Stimulated activated CD8-positive, alpha-beta memory T cell treated with anti-CD3 and anti-CD28 coated beads, Interleukin-2, amount 100 ng/mL, for 1 hour (primary cell): ENCODE measurements at places on chromosomes 1 and 21.

- DNase-seq, result no peak
These were observed 32.8 kb upstream of the DDR2 start for GRCh38 chr1:162599451-162599850.

GRCh38 chr1:92663775-92664174, 121.1 kb downstream of the EVI5 start:
- DNase-seq, result no peak

DNA sequence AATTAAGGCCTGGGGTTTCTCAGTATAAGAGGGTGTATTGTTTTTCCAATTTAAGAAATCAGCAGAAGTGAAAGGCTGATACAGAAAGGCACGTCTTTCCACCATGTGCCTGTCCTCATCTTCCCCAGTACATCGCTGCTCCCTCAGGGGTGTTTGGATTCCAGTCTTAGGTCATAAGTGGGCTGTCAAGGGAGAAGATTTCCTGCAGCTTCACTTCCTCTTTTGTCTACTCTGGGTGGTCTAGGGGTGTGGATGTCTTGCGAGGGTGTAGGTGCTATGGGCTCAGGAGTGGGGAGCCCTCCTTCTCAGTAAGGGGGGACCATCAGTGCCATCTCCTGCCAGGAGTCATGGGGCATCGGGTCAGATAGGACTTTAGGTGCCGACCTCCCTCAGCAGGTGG, 999.8 kb upstream of the NCAM2 start:
- DNase-seq, result no peak

- DNase-seq, result no peak
These were observed 7.2 kb downstream of the ZNF669 start for GRCh38 chr1:247096958-247097357.

DNA sequence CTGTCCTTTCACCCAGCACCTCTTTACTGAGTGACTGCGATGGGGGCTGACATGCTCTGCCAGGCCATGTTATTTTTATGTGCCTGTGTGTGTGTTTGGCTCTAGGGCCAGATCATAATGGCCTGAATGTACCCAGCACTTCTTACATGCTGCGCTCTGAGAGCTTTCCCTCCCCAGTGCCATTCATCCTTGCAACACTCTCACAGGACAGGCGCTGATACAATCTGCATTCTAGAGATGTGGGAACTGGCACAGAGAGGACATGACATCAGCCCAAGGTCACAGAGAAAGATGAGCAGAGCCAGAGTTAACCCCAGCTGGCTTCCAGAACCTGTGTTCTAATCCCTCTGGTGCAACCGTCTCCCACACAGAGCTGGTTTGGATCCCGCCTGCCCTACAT, 54.5 kb downstream of the ARHGEF10L start:
- no peak for DNase-seq

DNA sequence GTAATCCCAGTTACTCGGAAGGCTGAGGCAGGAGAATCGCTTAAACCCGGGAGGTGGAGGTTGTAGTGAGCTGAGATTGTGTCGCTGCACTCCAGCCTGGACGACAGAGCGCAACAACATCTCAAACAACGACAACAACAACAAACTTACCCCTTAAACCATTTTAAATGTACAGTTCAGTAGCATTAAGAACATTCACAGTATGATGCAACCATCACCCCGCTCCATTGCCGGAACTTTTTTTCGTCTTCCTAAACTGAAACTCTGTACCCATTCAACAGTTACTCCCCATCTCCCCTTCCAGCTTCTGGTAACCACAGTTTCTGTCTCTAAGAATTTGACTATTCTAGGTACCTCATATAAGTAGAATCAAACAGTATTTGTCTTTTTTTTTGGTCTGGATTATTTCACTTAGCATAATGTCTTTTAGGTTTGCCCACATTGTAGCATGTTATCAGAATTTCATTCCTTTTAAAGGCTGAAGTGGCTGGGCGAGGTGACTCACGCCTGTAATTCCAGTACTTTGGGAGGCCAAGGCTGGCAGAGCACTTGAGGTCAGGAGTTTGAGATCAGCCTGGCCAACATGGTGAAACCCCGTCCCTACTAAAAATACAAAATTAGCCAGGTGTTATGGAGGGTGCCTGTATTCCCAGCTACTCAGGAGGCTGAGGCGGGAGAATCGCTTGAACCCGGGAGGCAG, 19.6 kb downstream of the CA6 start:
- DNase-seq, result no peak

DNA sequence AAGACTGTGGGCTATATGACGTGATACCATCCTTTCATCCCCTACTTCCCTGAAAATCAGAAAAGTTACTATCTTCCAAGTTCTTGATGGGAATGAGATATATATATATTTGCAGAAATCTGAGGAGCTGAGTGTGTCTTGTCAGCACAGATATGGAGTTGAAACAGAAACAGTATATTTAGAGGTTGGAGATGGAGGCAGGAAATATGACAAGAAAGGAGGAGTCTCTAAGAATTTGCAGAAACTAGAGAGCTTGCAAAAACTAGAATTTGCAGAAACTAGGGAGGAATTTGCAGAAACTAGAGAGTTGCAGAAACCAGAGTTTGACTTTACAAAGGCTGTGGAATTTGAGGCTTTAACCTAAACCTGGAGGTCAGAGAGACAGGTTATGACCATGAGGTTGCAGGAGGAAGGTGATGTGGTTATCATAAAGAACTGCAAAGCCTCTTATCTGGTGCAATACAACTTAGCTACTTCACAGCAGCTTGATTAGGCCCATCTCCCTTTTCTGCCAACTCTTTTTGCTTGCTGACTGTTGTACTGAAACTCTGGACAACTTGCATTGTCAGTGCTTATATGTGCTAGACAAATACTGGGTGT, 22.3 kb downstream of the XCL2 start:
- no peak for DNase-seq

- DNase-seq, result no peak
These were observed 132.4 kb upstream of the KLHDC7A start for GRCh38 chr1:18348354-18348753.

DNA sequence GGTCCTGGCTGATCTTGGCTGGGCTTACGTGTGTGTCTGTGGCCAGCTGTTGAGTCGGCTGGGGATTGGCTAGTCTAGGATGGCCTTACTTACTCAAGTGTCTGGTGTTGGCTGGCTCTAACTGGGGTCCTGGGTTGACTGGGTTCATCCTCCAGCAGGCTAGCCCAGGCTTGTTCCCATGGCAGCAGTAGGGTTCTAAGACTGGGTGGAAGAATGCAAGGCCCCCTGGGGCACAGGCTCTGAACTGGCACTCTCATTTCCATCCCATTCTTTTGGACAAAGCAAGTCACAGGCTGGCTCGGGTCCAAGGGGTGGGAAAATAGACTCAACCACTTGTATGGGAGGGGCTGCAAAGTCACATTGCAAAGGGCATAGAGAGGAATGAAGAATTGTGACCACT, 7.9 kb upstream of the OPRD1 start:
- DNase-seq, result no peak

- no peak for DNase-seq
These were observed 27.0 kb upstream of the BTG2 start for GRCh38 chr1:203278082-203278884.

- DNase-seq, result no peak
These were observed 51.4 kb downstream of the HS2ST1 start for GRCh38 chr1:86965827-86966182.

- DNase-seq, result no peak
These were observed 20.2 kb downstream of the THEM4 start for GRCh38 chr1:151888972-151889570.

DNA sequence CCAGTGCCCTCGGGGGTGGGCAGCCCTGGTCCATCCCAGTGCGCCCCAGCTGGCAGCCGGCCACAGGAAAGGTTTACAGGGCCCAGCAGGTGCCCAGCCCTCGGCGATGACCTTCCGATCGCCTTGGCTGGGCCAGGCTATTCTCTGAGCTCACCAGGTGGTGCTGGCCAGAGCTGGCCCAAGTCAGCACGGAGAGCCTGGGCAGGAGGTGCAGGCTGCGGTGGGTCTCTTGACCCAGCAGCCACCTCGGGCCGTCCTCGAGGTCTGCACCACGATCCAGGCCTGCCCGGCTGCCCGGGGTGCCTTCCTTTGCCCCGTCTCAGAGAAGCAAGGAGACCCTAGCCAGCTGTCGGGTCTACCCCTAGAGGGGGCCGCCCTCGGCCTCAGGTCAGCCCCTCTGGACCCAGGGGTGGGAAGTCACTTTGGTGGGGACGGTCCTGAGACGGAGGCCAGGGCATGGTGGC, 370 bp downstream of the PERM1 start:
- DNase-seq, result no peak

GRCh38 chr1:51922040-51922439, 43.5 kb upstream of the NRDC start:
- DNase-seq, result no peak

- no peak for DNase-seq
These were observed 2.0 kb downstream of the COL6A1 start for GRCh38 chr21:45983649-45983965.

DNA sequence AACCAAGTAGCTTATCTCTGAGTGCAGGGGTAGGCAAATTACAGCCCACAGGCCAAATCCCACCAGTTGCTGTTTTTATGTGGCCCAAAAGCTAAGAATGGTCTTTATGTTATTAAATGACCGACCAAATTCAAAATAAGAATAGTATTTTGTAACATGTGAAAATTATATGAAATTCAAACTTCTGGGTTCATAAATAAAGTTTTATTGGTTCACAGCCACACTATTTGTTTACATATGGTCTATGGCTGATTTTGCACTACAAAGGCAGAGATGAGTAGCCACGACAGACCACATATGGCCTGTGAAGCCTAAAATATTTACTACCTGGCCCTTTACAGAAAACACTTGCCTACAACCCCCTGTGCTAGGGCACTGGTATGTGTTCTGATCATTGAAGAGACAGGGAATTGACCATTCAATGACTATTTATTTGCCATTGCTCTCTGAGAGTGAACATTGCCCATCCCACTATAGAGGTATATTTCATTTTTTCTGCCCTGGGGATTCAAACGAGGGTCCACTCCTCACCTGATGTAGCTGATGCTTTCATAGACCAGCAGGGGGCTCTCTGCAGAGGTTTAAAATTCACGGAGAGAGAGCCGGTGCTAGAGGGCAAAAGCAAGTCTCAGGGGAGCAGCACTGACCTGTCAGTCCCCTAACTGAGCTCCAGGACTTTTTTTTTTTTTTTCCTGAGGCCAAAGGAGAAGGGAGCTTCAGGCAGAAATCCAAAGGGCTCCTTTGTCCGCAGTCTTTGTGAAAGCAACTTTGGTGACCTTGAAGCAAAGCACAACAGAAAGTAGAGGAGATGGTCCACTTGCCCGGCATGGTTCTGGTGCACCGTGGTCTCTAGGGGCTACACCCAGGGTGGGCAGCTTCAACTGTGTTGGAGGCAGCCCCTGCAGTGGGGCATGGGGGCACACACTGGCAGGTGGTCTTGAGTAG, 7.3 kb upstream of the GNL2 start:
- DNase-seq, result no peak

- no peak for DNase-seq
These were observed 20.7 kb upstream of the LAX1 start for GRCh38 chr1:203744075-203744972.

DNA sequence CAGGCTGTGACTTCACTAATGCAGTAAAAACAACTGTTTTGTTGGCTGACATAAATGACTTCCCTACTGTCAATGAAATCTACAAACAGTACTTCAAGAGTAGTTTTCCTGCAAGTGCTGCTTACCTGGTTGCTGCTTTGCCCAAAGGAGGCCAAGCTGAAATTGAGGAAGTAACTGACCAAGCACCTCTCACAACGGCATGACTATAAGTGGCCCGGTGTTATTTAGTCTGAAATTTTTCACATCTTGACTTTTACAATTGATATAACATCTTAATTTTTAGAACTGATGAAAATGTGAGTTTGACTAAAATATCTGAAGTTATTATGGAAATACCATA, 274.9 kb upstream of the NR5A2 start:
- DNase-seq, result no peak

- DNase-seq, result no peak
These were observed 54.3 kb upstream of the C1orf198 start for GRCh38 chr1:230922620-230923019.

GRCh38 chr1:100396651-100397050, 44.3 kb downstream of the CDC14A start:
- no peak for DNase-seq

DNA sequence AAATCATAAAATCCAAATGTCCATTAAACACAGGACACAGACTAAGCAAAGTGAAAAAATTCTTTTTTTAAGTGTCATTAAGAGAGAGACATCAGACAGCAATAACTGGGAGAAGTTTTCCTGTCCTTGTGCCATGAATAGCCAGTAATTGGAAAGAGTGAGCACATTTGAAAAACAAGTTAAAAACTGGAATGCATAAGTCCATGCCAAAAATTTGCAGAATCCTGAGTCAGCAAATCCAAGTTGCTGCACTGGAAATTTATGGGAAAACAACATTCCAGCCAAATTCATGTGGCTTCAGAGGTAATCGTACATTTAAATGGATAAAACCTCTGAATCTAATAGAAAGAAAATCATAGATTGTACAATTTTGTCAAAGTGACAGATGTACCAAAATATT, 291.4 kb downstream of the LRRC40 start:
- DNase-seq, result no peak

GRCh38 chr1:113223040-113223439, 150.0 kb downstream of the LRIG2 start:
- DNase-seq, result no peak

DNA sequence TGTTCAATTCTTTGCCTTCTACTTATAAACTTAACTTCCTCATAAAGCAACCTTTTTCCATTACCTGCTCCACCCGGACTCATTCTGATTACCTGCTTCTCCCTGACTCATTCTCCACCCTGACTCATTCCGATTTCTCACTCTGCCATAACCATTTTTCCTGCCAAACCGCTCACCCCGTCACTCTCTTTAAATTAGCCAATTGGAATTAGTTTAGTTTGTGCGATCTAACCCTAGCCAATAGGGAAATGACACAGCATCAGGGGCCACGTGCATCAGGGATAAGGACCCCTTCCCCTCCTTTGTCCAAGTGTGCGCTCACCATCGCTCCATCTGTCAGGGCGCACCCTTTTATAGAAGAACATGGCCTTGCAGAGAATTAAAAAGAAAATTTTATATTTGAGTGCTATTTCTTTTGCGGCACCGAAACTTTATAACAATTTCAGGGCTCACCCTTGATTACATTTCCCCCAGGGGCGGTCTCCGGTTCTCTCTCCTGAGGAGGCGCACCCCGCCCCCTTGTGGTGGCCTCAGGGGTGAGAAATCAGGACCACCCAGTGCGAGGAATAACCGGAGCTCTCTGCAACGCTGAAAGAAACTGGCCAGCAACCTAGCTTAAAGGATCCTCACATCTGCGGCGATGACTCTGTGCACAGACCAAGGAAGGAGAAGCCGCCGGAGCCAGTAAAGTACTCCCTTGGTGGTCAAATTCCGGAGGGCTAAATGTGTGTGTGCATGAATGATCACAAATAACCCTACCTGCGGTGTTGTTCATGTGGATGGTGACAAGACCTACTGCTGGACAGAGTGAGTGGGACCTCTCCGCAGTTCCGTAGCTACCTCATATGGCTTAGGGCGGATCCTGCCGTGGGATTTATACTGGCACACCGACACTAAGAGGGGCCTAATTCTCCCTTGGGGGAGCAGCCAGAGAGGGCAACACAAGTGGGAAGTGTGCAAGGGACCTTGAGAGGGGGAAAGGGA, 30.3 kb upstream of the CBR3 start:
- DNase-seq, result peak; percentile 39

GRCh38 chr1:3434406-3435110, 19.9 kb upstream of the ARHGEF16 start:
- DNase-seq, result no peak
